ENCODE measurements at places on chromosomes 6 and 20.

DNA sequence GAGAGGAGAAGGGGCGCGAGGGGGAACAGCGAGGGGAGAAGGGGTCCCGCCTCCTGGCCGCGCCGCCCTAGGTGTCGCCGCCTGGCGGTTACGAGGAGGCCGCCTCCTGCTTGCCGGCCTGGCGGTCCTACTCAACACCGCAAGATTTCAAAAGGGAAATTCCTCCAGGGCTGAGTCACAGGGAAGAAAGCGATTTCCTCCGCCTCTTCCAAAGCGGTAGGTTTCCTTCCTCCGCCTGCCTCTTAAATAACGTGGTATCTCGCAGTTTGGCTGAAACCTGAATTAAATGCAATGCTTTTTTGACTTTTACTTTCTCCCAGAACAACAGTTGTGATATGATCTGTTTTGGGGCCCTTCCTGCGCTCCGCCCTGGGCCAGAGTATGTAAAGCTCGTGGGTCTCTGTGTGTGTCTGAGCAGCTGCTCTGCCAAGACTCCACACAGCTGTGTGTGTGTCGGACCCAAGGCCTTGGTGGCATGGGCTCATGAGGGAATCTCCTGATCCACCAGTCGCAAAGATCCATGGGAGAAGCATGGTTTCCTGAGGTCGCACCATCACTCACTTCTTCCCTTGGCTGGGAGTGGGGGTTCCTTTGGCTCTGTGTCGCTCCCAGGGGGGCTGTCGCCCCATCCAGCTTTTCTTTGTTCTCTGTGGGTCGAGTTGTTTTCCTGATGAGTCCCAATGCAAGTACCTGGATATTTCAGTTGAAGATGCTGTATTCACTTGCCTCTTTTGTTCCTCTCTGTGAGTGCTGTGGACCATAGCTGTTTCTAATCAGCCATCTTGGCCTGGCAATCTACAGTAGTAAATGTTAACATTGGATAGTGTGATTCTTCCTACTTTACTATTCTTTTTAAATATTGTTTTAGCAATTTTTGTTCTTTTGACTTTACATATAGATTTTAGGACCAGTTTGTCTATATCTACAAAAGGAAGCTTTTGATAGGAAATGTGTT lies 31.6 kb upstream of the NOTCH4 start:
- peak; percentile 94 for DNase-seq

DNA sequence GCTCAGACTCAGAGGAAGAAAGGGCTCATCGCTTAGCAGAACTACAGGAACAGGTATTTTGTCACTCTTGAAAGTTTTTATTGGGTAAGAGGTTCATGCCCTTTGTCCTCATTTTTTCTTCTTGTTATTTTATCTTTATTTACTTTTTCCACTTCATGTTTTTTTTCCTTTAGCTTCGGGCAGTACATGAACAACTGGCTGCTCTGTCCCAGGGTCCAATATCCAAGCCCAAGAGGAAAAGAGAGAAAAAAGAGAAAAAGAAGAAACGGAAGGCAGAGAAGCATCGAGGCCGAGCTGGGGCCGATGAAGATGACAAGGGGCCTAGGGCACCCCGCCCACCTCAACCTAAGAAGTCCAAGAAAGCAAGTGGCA lies 9.5 kb downstream of the BRD2 start:
- DNase-seq = no peak

GRCh38 chr6:71287038-71287437 lies 1.6 kb upstream of the OGFRL1 start:
- DNase-seq = no peak

DNA sequence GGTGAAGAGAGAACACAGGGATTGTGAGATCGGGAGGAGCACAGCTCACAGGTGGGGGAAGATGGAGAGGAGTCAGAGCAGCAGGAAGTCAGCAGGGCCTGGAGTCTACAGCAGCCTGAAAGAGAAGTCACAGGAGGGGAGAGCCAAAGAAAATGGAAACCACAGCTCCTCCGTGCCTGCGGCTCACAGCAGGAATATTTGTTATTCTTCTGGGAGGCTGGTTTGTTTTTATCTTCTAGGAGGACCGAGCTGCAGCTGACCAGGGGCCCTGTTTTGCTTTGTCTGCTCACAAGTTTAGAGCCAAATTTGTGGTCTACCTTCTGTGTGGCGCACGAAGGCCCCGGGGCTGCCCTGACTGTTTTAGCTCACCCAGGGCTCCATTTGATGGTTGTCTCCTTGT lies 81.8 kb downstream of the CLIC5 start:
- no peak for DNase-seq

GRCh38 chr6:105495515-105495914 lies 92.6 kb upstream of the PREP start:
- DNase-seq = no peak

DNA sequence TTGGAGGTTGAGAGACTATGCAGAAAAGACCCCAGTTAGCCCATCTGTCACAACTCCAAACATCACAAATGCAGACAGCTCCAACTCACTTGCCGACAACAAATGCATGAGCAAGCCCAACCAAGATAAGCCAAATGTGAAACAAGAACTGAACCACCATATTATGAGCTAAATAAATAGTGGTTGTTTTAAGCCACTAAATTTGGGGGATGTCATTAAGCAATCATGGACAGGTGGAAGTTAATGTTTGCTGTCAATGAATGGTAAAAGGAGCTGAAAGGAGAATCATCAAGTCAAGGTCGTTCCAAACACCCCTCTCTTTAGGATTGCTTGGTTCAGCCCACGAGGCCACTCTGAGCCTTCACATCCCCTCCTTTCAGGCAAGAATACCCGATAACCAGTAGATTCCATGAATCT lies 71.2 kb upstream of the PLCB4 start:
- no peak for DNase-seq

DNA sequence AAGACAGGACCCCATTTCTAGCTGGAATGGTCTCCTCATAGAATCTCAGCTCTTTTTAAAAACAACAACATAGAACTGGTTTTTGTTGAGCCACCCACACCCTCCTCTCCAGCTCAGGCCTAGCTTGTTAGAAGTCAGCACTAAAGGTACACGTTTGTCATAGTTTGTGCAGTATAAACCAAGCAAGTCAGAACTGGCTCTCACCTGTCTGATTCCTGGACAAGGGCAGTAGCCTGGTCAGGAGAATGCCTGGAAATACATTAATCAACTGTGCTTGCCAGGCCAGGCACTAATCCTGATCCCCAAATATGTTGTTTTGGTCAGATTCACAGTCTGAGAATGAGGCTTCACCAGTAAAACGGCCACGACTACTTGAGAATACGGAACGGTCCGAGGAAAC lies 296.7 kb downstream of the ZFAND3 start:
- DNase-seq = no peak

GRCh38 chr6:7747433-7747832 lies 21.5 kb downstream of the BMP6 start:
- DNase-seq = no peak

GRCh38 chr6:52500238-52501129 lies 76.4 kb downstream of the TRAM2 start:
- DNase-seq = no peak

DNA sequence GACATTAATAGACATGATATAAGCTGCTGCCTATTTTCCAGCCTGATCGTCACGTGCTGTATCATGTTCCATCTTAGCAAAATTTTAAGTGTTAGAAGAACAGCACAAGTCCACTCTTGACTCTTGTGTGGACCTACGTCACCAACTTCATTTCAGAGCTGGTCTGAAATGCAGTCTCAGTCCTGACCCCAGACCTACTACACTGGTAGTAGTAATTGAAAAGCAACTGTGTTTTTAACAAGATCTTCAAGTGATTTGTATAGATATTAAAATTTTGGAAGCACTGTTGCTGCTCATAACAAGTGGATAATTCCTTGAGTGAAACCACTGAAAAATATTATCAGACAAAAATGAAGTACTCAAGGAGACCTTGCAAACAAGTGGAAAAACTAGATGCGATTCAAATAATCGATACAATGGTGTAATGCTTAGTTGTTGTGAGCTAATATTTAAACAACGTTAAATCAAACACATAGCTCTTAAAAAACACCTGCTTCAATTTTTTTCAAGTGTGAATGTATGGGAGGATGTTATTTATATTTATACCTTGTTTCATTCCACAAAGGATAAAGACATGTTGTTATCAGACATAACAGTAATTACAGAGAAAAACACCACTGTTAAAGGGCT lies 110.9 kb upstream of the JAG1 start:
- no peak for DNase-seq

DNA sequence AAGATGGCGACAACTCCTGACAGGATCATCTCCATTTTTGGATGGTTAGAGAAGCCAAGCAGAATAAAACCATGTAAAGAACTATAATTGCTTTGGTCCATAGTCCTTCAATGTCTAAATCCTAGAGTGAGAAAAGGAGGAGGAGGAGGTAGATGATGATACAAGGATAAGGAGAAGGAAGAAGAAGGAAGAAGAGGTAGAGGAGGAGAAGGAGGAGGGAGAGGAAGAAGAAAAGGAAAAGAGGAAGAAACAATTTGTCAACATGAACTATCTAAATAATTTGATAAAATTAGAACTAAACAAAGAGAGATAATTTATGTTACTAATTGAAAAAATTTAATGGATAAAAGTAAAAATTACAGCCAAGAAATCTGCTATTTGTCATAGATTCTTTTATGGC lies at the start of gene OR2W1:
Gene OR2W1, minus strand, starts transcription at position 101 of the 400 bp plus-strand sequence. Its CDS starts 0 bp downstream, at position 101.
- DNase-seq = no peak

GRCh38 chr6:6366803-6367202 lies 46.3 kb upstream of the F13A1 start:
- DNase-seq = no peak

- no peak for DNase-seq
Observed at GRCh38 chr20:20303320-20303719, 64.6 kb upstream of the INSM1 start.

DNA sequence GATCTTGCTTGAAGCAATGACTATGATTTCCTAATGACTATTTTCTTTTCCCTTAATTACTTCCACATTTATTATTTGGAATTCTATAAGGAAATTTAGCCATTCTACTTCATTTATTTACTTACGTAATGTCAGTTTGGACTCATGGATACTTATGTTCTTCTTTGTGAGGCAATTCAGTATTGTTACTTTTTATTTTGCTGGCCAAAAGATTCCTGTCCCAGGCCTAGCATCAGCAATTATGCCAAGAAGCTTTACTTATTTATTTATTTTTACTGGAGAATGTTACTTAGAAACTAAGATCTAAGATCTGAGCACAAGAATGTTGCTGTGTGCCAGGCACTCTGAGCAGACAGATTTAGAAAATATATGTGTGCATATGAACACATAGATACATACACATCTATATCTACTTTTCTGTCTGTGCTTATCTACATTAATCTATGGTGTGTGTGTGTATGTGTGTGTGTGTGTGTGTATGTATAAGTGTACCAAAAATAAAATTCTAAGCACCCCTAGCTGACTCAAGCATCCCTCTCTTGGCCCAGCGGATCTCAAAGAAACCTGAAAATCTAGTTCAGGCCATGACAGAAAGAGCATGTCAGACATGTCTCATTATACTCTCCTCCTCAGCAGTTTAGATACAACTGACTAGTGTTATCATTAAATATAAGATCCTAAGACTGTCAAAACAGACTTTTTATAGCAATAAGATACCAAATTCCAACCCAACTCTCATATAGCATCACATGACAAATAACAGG lies 640.0 kb upstream of the GJE1 start:
- peak; percentile 6 for DNase-seq

DNA sequence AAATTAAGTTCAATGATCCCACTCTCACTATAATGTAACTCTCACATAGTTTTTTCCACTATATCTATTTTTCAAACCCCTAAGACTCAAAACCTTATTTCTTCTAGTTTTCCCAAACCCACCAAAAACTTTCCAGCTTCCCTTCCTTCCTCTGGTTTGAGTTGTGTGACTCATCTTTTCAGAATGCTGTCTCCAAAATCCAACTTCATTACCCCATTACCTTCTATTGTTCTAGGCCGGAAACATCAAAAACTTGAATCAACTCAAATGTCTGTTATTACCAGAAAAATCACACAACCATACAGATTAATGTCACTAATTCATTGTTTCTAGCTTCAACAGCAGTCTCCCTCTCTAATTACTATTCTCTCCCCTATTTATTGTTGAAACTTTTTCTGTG lies 1090.3 kb downstream of the HACE1 start:
- DNase-seq = no peak

DNA sequence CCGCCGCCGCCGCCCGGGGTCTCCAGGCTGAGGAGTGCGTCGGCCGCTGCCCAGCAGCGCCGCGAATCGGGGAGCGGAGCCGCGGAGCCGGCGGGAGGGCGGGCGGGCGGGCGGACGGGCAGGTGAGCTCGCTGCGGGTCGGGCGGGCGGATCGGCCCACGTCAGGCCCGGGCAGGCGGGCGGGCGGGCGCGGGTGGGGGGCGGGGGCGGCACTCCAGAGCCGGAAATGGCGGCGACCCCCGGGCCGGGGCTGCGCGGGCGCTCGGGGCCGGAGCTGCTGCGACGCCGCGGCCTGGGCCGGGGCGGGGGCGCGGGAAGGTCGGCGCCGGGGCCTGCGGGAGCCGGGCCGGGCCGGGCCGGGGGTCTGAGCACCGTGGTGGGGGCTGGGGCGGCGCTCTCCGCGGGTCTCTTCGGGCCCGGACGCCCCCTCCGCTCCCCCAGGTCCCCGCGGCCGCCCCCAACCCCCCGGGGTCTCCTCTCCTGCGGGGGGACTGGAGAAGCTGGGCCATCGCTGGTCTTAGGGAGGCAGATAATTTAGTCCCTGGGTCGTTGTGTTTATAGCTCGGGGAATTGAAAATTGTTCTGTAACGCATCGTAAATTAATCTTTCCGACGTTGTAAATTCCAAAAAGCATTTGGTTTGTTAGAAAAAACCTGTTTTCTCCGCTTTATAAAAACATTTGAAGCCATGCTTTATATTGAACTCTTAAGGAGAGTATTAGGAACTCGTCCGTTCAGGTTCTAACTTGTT lies 451 bp downstream of the DNAJC5 start:
- no peak for DNase-seq

- DNase-seq = no peak
Observed at GRCh38 chr6:124040655-124041054, 237.0 kb downstream of the NKAIN2 start.

DNA sequence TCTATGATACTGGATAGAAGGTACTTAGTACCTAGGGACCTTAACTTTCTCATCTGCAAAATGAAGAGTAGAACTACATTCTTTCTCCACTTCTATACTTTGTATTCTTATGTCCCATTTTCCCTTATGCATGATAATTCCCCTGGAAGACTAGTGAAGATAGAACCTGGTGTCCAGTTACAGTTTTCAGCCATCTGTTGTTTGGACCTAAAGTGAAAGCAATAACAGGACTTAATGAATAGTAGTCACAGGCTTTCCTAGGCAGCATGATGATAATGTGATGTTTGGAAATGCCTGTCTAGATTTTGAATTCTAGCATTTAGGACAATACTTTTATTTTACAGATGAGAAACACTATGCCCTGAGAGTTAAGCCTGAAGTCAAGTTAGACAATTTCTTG lies 153.8 kb downstream of the RIMS1 start:
- no peak for DNase-seq

- DNase-seq = peak; percentile 40
Observed at GRCh38 chr6:85347812-85348211, 102.1 kb upstream of the NT5E start.

- no peak for DNase-seq
Observed at GRCh38 chr20:52684905-52685304, 287.3 kb upstream of the TSHZ2 start.

DNA sequence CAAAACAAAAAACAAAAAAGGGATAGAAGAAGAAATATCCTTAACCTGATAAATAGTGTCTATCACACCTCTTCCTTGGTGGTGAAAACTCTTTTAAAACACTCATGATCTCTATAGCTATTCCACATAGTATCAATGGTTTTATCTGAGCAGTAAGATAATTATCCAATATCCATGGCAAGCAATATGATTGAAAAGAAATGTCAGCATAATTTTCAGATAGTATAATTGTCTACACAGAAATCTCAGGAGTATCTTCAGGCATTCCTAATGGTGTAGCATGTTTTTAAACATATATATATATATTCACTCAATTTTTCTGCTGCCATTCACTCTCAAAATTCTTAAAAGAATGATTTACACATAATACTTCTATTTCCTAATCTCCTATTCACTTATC lies 938.0 kb upstream of the SLC35B3 start:
- no peak for DNase-seq
